ENCODE measurements at places on chromosomes 7 and 10.

GRCh38 chr7:108235451-108236061 lies 105.4 kb upstream of the LAMB4 start:
- DNase-seq: peak; percentile 68

- peak; percentile 83 for DNase-seq
Measured at GRCh38 chr10:72688208-72688651, 3.7 kb upstream of the MCU start.

DNA sequence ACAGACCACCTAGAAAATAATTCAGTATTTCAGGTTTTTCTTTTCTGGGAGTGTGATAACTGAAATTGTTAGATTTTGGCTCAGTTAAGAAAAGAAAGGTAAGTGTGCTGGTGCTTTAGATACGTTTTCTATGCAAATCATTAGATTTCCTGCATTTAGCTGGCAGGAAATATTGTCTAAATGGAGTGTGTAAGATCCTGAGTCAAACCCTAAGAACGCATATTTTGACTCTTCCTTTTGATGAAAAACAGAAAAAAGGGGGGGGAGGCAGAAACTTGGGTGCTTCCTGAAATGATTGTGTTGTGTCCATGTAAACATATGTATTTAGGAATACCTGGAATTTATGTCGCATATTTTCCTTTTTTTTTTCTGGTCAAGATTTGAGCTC lies 1.2 kb downstream of the GRK5 start:
- DNase-seq: peak; percentile 55

DNA sequence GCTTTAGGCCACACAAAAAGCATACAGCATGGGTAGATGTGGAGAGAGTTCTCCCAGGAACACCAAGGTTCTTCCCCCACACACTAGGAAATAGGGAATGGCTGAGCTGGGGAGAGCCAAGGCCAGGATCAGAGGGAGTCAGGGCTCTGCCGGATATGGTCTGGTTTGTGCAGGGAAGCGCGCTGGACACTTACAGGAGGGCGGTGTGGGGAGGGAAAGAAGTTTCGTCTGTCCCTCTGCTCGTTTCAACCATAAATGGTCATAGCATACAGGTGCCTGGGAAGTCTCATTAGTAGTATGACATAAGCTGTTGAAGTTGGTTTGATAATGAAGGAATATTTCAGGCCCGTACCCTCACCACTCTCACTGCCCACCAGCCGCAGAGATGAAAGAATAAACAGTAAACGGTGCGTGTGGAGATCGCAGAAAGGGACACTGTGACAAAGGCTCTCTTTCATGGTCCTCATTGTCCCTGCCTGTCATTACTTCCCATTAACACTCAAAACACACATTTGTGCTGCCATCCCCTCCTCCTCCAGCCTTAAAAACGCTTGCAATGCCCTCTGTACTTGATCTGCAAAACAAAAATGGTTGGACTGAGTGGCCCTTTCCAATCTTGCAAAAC lies 207.2 kb downstream of the CELF2 start:
- no peak for DNase-seq

DNA sequence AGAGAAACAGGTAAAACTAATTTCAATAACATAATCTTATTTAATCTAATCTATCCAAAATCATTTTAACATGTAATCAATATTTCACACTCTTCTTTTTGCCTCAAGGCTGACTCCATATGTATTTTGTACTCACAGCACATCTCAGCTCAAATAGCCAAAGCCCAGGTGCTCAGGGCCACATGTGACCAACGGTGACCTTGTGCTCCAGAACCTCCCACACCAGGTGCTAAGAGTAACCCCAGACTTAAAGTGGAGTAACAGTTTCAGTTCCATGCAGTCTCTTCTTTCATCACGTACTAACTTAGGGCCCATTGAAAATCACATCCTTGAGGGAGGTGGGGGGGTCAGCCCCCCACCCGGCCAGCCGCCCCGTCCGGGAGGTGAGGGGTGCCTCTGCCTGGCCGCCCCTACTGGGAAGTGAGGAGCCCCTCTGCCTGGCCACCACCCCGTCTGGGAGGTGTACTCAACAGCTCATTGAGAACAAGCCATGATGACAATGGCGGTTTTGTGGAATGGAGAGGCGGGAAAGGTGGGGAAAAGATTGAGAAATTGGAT lies 47.3 kb downstream of the NCAPG2 start:
- no peak for DNase-seq

DNA sequence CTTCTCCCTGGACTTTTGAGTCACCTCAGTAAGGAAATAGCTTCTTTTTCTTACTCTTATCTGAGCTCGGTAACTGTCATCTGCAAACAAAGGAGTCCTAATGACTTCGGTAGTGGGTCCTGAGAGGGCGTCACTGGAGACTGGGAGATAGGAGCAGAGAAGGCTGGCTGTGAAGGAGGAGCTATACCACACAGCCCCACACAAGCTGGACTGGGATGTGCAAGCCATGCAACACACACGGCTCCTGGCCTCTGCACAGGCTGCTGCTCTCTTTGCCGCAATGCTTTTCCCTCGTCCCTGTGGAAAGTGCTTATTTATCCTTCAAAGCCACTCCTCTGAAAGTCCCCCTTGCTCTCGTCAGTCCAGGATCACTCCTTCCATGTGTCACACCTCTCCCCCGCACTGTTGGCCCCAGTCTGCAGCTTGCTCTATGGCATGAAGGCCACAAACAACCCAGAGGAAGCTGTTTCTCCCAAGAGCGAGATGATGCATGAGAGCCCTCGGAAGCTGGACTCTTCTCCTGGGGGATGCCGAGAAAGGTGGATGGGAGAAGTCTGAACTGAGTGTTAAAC lies 14.9 kb downstream of the TMEM273 start:
- DNase-seq: no peak

GRCh38 chr10:29895456-29895855 lies 163.9 kb downstream of the JCAD start:
- DNase-seq: peak; percentile 98

DNA sequence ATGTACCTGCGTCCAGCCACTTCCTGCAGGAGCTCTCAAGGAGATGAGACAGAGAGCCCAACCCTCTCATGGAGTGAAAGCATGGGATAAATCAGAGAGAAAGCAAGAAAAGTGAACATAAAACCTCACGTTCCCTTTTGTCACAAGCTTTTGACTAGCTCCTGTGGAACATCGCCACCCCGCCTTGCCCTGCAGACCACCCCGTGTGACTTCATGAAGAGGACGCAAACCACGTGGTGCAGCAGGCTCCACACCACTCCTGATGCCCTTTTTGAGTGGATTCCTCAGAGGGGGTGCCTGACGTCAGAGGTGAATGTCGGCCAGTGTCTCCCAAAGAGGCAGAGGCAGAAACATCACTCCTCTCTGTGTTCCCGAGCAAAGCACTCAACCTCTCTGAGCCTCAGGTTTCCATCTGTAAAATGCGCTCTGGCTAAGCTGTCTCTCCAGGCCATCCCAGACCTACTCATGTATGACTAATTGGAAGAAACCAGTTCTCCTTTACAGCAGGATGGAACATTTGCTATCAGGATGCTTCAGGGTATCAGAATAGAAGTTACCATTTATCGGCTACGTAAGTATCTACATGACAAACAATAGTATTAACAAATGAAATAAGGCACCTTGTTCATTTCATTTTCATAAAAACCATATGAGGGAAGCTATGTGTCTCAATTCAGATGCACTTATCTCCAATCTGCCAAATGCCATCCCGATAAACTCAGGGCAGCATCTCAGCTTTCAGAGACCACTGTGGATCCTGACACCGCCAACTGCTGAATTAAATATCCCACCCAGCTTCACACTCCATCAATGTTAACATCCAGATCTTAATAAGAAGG lies 5.3 kb downstream of the ZNF488 start:
- no peak for DNase-seq

DNA sequence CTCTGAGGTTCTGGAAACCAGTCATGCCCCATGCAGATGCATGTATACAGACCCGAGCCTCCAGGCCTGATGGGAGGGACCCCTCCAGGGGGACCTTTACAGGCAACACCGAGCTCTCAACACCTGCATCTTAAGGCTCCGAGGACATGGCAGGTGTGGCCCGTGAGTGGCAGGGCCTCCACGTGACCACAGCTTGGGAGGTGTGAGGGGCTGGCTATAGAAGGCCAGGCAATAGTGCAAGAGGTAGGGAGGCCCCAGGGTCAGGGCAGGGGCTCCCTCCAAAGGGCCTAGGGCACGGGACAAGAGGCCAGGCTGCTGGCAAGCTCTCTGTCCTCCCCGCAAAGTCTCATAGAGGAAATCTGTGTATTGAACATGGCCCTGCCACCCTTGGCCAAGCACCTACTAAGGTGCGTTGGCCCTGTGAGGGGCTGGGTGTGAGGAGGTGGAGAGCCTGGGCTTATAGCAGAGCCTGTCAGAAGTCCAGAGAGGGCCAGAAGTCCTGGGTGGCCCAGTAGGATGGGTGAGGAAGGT lies 134.2 kb downstream of the PTPN20 start:
- no peak for DNase-seq
